ENCODE measurements at places on chromosomes 6 and 20. TPM values are rescaled to one million over a fixed set of nuclear protein-coding genes. Genes with fewer than 3 reads are reported as not detected.

Gene OPRM1
- not detected for total RNA-seq

Gene GSTA2
- not detected for total RNA-seq

Gene FUT9
- total RNA-seq = not detected

Gene CUL7
- total RNA-seq = 77.8 TPM

Gene SNAI1
- total RNA-seq = 2.3 TPM

Gene AKAP12
- total RNA-seq = 45.4 TPM

Gene C2
- 1.7 TPM for total RNA-seq

Gene VARS2
- total RNA-seq = 14.9 TPM

Gene DOP1A
- 31.1 TPM for total RNA-seq

Gene PRRT1
- 0.39 TPM for total RNA-seq

Gene NDRG3
- total RNA-seq = 21.5 TPM

Gene CFAP61
- total RNA-seq = not detected

Gene SMLR1
- not detected for total RNA-seq

Gene RAE1
- total RNA-seq = 29.9 TPM

Gene RSPO3
- 8.0 TPM for total RNA-seq

Gene CALHM6
- 1.5 TPM for total RNA-seq

Gene IRAK1BP1
- total RNA-seq = 4.2 TPM

Gene ENPP5
- total RNA-seq = 3.6 TPM

Gene FAM83D
- 7.8 TPM for total RNA-seq

Gene LY6G6C
- not detected for total RNA-seq

Gene SOBP
- 14.6 TPM for total RNA-seq

Gene BAG2
- total RNA-seq = 16.6 TPM

Gene PRPH2
- total RNA-seq = 0.91 TPM

Gene NKX2-4
- not detected for total RNA-seq

Gene XRN2
- total RNA-seq = 73.4 TPM

Gene CST9
- not detected for total RNA-seq

Gene GGTLC1
- not detected for total RNA-seq

Gene ID4
- 19.0 TPM for total RNA-seq

Gene DDO
- total RNA-seq = 3.6 TPM

Gene LAMA2
- 85.8 TPM for total RNA-seq

Gene COL9A1
- not detected for total RNA-seq

Gene ASIP
- not detected for total RNA-seq

Gene BPIFB4
- total RNA-seq = not detected

Gene ULBP3
- total RNA-seq = 5.1 TPM

Gene DACT2
- 0.07 TPM for total RNA-seq

Gene CDKN1A
- total RNA-seq = 486 TPM

Gene RIPOR3
- 0.33 TPM for total RNA-seq

Gene CGA
- total RNA-seq = not detected

Gene MTCH1
- total RNA-seq = 269 TPM

Gene OPRL1
- total RNA-seq = 2.4 TPM

Gene TRAPPC3L
- total RNA-seq = not detected

Gene EDN3
- total RNA-seq = not detected

Gene EPB41L1
- 42.2 TPM for total RNA-seq

Gene POU5F1
- total RNA-seq = 1.3 TPM

Gene SLC22A16
- total RNA-seq = not detected

Gene C20orf141
- not detected for total RNA-seq
